T-helper 17 cell (primary cell): ENCODE measurements at places on chromosomes 6 and 20.

- H3K4me1 ChIP-seq, result no peaks in the 10 kb centered on the region
- H3K36me3 ChIP-seq, result no peaks in the 10 kb centered on the region
- no peak overlapping the region for H3K27ac ChIP-seq
- no peak for DNase-seq
- no peak overlapping the region for H3K4me3 ChIP-seq
Measured at GRCh38 chr20:19320005-19320404, 107.6 kb downstream of the SLC24A3 start.

- peaks cover 12% of the 10 kb centered on the region for H3K4me1 ChIP-seq
- no peaks in the 10 kb centered on the region for H3K27me3 ChIP-seq
- H3K4me3 ChIP-seq, result no peak overlapping the region
- H3K27ac ChIP-seq, result peak overlapping the region; percentile 9
- DNase-seq, result no peak
Measured at GRCh38 chr6:157571269-157571668, 190.3 kb downstream of the ZDHHC14 start.

GRCh38 chr20:17783671-17784070 is 83.9 kb downstream of the BANF2 start:
- peaks cover 6% of the 10 kb centered on the region for H3K4me1 ChIP-seq
- peak overlapping the region; percentile 45 for H3K27ac ChIP-seq
- H3K4me3 ChIP-seq, result no peak overlapping the region

DNA sequence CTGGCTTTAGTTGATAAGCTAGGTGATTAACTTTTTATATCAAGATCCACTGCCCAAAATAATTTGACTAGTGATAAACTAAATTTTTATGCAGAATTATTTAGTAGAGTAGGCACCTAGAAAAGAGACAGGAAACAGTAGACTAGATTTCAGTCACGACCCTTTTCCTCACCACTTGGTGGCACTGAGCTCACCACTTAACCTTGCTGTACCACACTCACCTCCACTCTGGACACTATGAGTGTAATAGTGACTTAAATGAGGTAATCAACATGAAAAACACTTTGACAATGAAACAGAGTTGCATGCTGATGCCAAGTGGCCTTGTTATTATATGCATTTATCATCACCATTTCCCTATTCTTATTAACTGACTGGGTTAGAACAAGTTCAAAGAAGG is 730.4 kb downstream of the KIF16B start:
- H3K27me3 ChIP-seq, result no peaks in the 10 kb centered on the region
- no peaks in the 10 kb centered on the region for H3K36me3 ChIP-seq
- H3K4me1 ChIP-seq, result no peaks in the 10 kb centered on the region
- no peak overlapping the region for H3K27ac ChIP-seq

DNA sequence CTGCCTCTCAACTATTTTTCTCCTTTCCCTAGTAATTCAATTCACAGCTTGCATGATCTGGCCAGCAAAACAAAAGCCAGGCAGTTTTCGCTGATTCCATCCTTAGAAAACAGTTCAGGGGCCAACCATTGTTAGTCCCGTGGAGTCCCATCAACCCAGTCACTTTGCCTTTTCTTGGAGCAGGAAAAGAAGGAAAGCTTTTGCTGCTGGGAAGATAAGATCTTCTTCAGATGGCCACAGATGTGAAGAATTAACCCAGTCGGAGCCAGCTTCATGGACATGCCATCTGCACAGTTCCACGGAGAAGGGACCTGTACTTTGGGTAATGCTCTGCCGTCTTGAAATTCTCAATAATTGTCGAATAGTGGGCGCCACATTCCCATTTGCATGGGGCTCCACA is 76.9 kb upstream of the TSHZ2 start:
- no peaks in the 10 kb centered on the region for H3K4me1 ChIP-seq
- no peak overlapping the region for H3K27ac ChIP-seq
- no peaks in the 10 kb centered on the region for H3K36me3 ChIP-seq
- no peak overlapping the region for H3K4me3 ChIP-seq

DNA sequence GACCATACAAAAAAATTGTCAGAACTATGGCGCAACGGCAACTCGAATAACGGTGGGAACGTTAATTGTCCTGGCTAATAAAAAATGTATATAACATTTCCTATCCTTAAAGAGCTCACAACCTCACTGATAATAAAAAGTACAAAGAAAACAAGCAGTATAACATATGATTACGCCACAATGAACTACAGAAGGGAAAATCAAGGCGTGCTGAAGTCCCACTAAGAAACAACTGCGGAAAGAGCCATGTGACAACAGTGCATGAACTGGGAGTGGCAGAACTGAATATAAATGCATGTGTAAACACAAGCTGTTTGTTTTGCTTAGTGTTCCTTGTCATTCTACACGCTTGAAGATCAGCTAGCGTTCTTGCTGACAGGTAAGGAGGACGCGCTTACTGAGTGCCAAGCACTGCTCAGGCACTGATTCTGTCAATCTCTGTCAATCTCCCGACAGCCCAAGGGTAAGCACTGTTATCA is 466 bp upstream of the PSMB1 start:
- H3K4me3 ChIP-seq, result no peak overlapping the region
- peaks cover 2% of the 10 kb centered on the region for H3K36me3 ChIP-seq
- H3K27ac ChIP-seq, result no peak overlapping the region
- H3K27me3 ChIP-seq, result no peaks in the 10 kb centered on the region

GRCh38 chr6:132300323-132300949 is 100.8 kb downstream of the MOXD1 start:
- H3K4me3 ChIP-seq, result no peak overlapping the region
- peaks cover 33% of the 10 kb centered on the region for H3K27me3 ChIP-seq
- DNase-seq, result no peak
- H3K4me1 ChIP-seq, result no peaks in the 10 kb centered on the region
- H3K36me3 ChIP-seq, result no peaks in the 10 kb centered on the region
- no peak overlapping the region for H3K27ac ChIP-seq

DNA sequence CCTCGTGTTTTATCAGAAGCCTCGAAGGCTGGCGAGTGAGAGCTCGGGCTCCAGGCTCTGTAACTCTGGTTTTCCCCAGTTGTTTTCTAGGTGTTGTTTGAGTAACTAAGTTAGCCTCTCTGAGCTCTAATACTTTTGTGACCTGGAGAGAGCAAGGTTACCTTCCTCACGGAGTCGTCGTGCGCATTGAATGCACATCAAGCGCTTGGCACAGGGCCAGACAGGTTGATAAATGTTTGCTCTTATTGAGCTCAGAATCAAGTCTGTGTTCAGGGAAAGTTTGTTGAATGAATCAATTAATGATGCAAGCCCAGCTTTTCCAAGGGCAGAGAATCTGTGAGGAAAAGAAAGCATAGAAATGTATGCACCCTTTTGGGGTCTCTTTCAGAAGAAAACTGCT is 33.5 kb downstream of the EDN3 start:
- no peak overlapping the region for H3K27ac ChIP-seq
- H3K4me1 ChIP-seq, result peaks cover 10% of the 10 kb centered on the region
- peaks cover 22% of the 10 kb centered on the region for H3K27me3 ChIP-seq
- H3K36me3 ChIP-seq, result no peaks in the 10 kb centered on the region
- DNase-seq, result no peak
- H3K4me3 ChIP-seq, result no peak overlapping the region

- peaks cover 7% of the 10 kb centered on the region for H3K36me3 ChIP-seq
- no peak for DNase-seq
- H3K27me3 ChIP-seq, result no peaks in the 10 kb centered on the region
- no peak overlapping the region for H3K4me3 ChIP-seq
- peak overlapping the region; percentile 41 for H3K27ac ChIP-seq
Measured at GRCh38 chr6:16741112-16742016, 19.9 kb downstream of the ATXN1 start.

DNA sequence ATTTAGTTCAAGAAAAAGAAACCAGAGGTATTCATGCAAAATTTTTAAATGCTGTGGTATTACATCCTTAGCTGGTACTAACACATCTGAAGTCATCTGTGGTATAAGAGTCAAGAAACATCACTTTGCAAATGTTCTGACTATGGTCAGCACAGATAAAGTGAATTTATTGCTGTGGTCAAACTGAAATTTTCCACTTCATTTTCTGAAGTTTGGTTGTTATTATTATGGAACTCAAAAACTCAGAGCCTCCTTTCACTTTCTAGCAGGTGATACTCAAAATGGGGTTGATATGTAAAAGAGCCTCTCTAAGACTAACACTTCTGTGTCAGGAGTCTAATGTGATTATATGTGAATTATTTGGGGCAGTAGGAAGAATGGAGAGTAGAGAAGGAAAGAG is 257.8 kb downstream of the RNGTT start:
- no peak overlapping the region for H3K27ac ChIP-seq
- peaks cover 2% of the 10 kb centered on the region for H3K36me3 ChIP-seq
- DNase-seq, result no peak
- H3K27me3 ChIP-seq, result no peaks in the 10 kb centered on the region
- H3K4me1 ChIP-seq, result peaks cover 9% of the 10 kb centered on the region

- H3K27ac ChIP-seq, result no peak overlapping the region
- H3K27me3 ChIP-seq, result peaks cover 19% of the 10 kb centered on the region
- DNase-seq, result no peak
Measured at GRCh38 chr6:142685852-142686506, 259.0 kb downstream of the HIVEP2 start.

DNA sequence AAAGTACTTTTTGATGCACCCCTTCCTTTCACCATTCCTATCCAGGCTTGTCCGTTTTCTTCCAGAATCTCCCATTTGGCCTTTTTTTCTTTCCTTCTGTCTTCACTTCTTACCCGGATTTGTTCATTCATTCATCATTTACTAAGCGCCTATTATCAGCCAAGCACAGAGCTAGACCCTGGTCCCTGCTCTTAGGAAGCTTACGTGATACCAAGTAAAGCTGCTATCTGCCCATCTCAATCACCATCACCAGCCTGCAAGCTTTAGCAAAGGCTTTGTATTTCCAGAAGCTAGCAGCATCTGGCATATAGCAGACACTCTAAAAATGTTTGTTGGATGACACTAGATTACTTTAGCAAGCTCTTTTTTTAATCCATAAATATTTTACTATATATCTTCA is 4.8 kb downstream of the NDRG3 start:
- no peaks in the 10 kb centered on the region for H3K27me3 ChIP-seq
- no peak for DNase-seq
- no peak overlapping the region for H3K4me3 ChIP-seq
- H3K4me1 ChIP-seq, result peaks cover 19% of the 10 kb centered on the region
- no peak overlapping the region for H3K27ac ChIP-seq
